ENCODE measurements at places on chromosomes 11 and 22. TPM values are rescaled to one million over a fixed set of nuclear protein-coding genes. Genes with fewer than 3 reads are reported as not detected.

Gene FAM76B
- polyA plus RNA-seq = 9.1 TPM

Gene INSC
- 0.34 TPM for polyA plus RNA-seq

Gene TENM4
- polyA plus RNA-seq = 0.41 TPM

Gene OR10W1
- not detected for polyA plus RNA-seq

Gene ZBED5
- polyA plus RNA-seq = 19.3 TPM

Gene FERMT3
- polyA plus RNA-seq = 5.6 TPM

Gene IFITM2
- 1,862 TPM for polyA plus RNA-seq

Gene SLC43A1
- polyA plus RNA-seq = 9.8 TPM

Gene VPS37C
- polyA plus RNA-seq = 15.2 TPM

Gene P2RX6
- polyA plus RNA-seq = 0.16 TPM

Gene MS4A3
- 1.1 TPM for polyA plus RNA-seq

Gene NLRP10
- not detected for polyA plus RNA-seq

Gene TSSK2
- 0.07 TPM for polyA plus RNA-seq

Gene GGT5
- 51.3 TPM for polyA plus RNA-seq

Gene CLDN5
- 221 TPM for polyA plus RNA-seq

Gene B3GAT3
- polyA plus RNA-seq = 42.7 TPM

Gene PHF5A
- 41.7 TPM for polyA plus RNA-seq

Gene GLYATL1
- 0.13 TPM for polyA plus RNA-seq

Gene RPS19BP1
- polyA plus RNA-seq = 166 TPM

Gene FADS1
- polyA plus RNA-seq = 29.6 TPM

Gene PATE4
- not detected for polyA plus RNA-seq
